ENCODE measurements at places on chromosomes 2 and 18.

- no peak for DNase-seq
These were observed 19.1 kb downstream of the COL3A1 start for GRCh38 chr2:188993247-188993646.

- DNase-seq = no peak
These were observed 64.0 kb upstream of the SLC14A2 start for GRCh38 chr18:45551142-45551815.

DNA sequence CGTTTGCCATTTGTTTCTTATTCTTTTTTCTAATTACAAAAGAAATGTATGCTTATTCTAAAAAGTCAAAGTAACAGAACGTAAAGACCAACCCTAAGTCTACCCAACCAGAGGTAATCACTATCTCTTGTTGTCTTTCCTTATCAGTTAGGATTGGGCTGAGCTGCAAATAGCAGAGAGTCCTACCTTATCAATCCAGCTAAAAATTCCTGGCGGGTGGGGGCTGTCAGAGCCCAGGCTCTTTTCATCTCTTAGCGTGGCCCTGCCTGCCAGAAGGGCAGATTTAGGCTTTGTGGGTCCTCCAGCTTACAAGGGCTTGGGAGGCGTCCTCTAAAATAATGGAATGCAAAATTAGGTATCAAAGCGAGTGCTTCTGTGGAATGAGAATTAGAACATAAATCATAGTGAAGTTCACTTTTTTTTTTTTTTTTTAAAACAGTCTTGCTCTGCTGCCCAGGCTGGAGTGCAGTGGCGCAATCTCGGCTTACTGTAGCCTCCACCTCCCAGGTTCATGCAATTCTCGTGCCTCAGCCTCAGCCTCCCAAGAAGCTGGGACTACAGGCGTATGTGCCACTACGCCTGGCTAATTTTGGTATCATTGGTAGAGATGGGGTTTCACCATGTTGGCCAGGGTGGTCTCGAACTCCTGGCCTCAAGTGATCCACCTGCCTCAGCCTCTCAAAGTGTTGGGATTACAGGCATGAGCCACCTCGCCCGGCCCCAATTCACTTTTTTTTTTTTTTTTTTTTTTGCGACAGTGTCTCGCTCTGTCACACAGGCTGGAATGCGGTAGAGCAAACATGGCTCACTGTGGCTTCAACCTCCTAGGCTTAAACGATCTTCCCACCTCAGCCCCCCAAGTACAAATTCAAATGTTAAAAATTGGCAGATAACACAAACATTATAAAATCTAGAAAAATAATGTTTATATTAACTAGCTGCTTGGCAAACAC is 57.4 kb upstream of the B3GNT7 start:
- no peak for DNase-seq

DNA sequence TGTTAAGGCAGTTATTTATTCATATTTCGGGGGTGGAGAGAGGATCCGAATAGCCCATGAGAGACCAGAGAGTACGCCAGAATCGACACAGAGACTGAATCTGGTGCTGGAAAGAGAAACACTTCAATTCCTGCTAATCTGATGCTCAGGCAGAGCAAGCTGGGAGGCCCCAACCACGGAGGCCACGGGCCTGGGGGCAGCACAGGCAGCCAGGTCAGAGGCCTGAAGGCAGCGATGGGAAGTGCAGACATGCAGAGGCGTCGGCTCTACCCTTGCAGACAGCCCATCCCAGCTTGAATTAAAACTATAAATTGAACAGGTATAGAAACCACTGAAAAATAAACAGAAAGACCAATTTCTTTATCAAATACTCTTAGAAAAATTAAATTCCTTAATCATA is 50.6 kb downstream of the PXDN start:
- no peak for DNase-seq

- no peak for DNase-seq
These were observed 63.9 kb upstream of the SPATS2L start for GRCh38 chr2:200242570-200242969.

- no peak for DNase-seq
These were observed 154.0 kb upstream of the SMIM21 start for GRCh38 chr18:75581336-75582131.

GRCh38 chr2:237254369-237254861 is 159.5 kb downstream of the COL6A3 start:
- DNase-seq = no peak

DNA sequence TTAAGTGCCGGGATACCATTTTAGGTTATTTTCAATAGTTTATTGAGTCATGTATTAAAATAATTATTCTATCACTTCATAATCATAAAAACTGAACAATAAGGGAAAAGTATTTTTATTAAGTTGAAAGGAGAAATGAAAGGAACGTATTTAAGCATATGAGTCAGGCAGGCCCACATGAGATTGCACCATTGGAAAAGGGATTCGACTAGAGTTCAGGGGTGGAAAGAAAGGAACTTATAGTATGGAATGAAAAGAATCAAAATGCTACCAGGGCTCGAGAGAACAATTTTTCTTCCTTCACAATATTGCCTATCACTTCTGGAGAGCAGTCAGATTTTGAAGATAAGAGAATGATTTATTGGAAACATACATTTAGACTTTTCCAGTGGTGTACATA is 516.5 kb upstream of the NETO1 start:
- no peak for DNase-seq

GRCh38 chr2:55045780-55046179 is 4.5 kb downstream of the RTN4 start:
- DNase-seq = no peak

GRCh38 chr2:121532894-121533293 is 2.2 kb downstream of the RNU4ATAC start:
- DNase-seq = no peak

- no peak for DNase-seq
These were observed 36.7 kb downstream of the PKP4 start for GRCh38 chr2:158493458-158493857.

GRCh38 chr18:51234117-51235008 is 36.9 kb upstream of the MEX3C start:
- no peak for DNase-seq

DNA sequence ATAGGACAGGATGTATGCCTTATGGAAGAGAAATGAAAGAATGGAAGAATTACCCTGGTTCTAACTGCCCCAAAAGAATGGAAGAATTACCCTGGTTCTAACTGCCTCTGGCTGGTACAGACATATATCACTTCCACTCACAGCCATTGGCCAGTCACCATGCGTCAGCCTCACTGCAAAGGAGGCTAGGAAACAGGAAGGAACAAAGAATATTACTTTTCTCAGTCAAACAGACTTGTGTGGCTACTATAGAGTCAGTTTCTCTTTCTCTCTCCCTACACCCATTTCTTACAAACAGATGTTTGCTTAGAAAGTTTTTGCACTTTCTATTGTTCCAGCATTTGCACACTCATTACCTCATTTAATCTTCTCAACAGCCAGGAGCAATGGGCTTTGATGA is 1111.1 kb upstream of the KLHL29 start:
- DNase-seq = no peak

GRCh38 chr2:71000780-71001591 is 6.3 kb upstream of the TEX261 start:
- DNase-seq = peak; percentile 64

- DNase-seq = no peak
These were observed 199.9 kb downstream of the ACTR3 start for GRCh38 chr2:114089636-114090319.

- no peak for DNase-seq
These were observed 205.1 kb downstream of the CTIF start for GRCh38 chr18:48743886-48744285.

DNA sequence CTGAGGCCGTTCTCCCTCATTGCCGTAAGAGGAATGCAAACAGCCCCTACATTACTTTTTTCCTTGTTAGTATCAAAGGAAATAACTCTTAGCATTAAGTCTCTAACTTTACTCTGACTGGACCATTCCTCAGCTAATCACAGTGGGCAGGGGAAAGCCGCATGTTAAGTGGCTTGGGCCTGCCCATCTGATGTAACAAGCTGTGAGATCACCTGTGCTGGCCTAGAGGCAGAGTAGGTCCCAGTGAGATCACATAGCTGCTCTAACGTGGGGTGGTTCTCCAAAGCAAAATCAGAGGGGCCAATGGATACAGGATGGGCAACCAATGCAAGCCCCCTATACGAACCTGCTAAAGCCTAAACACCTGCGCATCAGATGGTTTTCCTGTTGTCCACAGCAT is 5.9 kb upstream of the MOCOS start:
- DNase-seq = no peak

DNA sequence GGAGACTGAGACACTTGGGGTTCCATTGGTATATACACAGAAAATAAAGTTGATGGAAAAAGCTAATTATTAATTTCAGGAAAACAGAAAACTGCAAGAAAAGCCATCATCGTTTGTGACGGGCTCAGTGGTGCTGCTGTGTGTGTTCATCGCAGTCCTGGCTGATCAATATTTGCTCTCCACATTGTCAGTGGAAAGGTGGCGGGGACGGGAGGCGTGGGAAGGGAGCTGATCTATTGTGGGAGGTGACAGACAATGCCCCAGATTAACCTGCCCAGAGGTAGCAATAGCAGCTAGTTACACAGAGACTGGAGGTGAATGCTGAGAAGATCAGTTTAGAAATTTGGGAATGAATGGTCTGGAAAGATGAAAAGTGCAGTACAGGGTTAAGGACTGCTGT is 50.0 kb upstream of the CTDP1 start:
- DNase-seq = no peak

GRCh38 chr2:212265777-212266176 is 272.8 kb downstream of the ERBB4 start:
- no peak for DNase-seq

DNA sequence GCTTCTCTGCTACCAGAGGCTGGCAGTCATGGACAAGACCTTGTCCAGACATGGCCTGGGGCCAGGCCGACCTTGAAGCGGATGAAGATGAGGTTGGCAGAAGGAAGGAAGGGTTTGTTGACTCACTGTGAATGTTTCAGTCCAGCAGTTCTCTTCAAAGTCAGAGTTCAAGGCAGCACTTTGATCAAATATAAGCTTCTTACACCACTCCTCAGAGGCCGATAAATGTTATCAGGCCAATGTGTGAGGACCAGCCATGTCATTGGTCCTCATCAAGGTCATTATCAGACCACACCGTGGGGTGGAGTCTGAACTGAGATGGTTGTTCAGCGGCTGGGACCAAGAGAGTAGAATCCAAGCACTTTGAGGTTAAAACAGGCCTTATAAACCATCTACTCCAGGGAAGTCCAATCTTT is 35.5 kb downstream of the QPCT start:
- DNase-seq = no peak

DNA sequence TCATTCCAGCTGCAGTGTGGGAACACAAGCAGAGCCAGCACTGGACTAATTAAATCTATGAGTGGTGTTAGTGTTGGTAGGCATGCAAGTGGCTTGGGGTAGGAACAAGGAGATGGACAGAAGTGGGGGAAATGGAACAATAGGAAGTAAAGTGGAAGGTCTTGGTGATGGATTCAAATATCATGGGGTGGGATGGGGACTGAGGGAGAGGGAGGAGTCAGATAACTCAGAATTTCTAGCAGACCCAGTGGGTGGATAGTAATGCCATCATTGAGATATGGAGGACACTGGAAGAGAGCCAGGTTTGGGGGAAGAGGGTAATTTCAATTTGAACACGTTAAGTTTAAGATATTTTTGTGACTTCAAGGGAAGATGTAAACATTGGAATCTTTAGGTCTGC is 2.9 kb upstream of the LNPK start:
- DNase-seq = no peak

DNA sequence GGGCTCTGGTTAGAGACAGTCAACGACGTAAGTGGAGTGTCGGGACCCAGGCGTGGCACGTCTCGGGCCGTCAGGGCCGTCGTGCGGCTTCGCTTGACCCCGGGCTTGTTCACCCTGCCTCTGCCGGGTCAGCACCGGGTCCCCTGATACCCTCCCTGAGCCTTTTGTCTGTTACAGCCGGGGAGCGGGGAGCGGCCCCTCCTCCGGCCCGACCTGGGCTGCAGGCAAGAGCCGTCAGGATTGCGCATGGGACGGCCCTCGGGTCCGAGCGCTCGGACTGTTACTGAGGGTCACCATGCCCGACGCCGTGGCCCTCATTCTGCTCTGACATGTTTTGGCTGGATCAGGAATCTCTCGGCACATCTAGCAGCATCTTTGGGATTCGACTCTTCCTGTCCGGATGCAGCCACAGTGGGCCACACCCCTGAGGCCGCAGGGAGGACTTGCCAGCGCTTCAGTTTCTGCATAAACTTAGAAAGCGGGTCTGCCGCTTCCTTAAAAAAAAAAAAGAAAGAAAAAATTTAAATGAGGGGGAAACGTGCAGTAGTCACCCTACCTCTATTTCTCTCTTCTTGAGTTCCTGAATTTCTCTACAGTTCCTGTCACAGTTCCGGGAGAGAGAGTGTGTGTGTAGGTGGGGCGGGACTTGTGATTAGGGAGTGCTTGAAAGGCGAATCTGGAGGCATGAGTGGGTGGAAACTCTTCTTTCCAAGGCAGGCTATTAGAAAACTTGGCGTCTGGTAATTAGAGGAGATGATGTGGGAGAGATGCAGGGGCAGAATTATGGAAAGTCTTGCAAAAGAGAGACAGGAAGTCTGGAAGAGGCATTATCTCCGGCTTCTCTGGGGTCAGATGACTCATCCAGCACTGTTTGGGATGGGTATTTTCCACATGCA is 909 bp downstream of the TMEM87B start:
- DNase-seq = no peak

- DNase-seq = no peak
These were observed 45.2 kb upstream of the NEUROD1 start for GRCh38 chr2:181725476-181725875.

- no peak for DNase-seq
These were observed 311.3 kb downstream of the TNS1 start for GRCh38 chr2:217691516-217691915.

- no peak for DNase-seq
These were observed 1543.5 kb upstream of the ACVR2A start for GRCh38 chr2:146301287-146301686.

GRCh38 chr2:102581911-102582310 is 37.4 kb upstream of the SLC9A2 start:
- DNase-seq = no peak

DNA sequence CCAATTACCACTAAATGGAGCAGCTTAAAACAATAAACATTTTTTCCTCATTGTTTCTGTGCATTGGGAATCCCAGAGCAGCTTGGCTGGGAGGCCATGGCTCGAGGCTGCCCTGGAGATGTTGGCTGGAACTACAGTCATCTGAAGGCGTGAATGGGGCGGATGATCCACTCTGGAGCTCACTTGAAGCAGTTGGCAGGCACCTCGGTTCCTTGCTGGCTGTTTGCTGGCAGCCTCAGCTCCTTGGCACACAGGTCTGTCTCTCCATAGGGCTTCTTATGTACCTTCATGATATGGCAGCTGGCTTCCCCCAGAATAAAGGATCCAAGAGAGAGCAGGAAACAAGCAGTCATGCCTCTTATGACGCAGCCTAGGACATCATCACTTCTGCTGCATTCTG is 227.0 kb upstream of the COPS8 start:
- DNase-seq = no peak

DNA sequence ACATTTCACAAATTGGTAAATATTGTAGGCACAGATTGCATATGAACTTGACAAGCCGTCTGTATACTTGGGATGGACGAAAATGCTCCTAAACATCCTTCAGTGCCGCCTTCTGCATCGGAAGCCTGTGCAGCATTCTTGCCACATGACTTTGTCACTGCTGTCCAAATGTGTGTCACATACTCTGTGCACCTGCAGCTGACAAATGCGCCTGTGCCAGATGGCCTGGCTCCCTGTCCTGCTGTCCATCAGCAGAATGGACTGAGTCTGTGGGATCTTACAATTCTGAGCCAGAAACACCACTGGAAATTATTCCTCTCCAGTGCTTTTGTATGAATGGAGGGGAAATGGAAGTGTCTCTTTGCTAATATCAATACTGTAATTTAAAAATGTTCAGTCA is 89.9 kb downstream of the DCDC2C start:
- no peak for DNase-seq

All from stimulated activated CD4-positive, alpha-beta T cell treated with anti-CD3 and anti-CD28 coated beads, Interleukin-15, amount 100 ng/mL, for 1 hour (primary cell).